ENCODE measurements at places on chromosomes 12 and 14.

DNA sequence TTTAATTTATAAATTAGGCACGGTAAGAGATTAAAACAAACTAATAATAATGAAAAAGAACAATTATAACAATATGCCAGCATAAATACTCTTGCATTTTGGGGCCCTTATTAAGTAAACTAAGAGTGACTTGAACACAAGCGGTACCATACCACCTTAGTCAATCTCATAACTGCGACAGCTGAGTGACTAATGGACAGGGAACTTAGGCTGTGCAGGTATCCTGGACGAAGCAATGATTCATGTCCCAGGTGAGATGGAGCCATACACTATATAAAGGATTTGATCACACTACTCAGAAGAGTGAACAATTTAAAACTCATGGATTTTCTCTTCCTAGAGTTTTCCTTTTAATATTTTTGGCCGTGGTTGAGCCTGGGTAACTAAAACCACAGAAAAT lies 4.3 kb downstream of the KLRC4 start:
- peak; percentile 30 for DNase-seq

- DNase-seq, result no peak
Observed at GRCh38 chr12:131090274-131091210, 136.8 kb downstream of the ADGRD1 start.

DNA sequence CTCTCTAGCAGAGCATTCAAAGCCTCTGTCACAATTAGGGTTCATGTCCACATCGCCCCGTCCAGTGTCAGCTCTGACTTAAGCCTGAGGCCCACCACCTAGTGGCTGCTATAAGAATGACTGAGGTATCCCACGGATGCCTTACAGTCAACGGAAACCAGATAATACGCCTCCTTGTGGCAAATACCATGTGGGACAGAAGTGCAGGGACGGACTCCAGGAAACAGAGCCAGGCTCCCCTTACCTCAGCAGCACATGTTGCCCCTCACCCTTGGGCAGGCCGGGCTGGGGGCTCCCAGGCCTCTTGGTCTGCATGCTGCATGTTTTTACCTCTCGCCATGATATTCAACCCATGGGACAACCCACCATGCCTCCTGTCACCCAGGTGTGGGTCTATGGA lies 86.3 kb downstream of the VWF start:
- peak; percentile 50 for DNase-seq

DNA sequence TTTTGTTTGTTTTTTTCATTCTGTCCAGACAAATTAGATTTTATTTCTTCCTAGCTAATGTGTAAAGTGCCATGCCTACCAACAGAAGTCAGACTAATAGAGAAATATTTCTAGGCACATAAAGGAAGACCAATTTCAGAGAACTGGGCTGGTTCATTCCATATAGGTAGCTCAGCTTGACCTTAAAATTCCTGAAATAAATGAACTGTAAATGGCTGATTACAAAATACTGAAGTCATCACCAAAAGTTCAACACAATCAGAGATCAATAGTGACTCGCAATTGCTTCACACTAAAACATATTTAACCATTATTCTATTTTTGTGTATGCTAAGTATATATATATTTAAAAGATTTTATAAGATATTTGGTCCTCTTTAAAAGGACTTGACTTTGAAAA lies 34.2 kb downstream of the PTPRB start:
- DNase-seq, result no peak

DNA sequence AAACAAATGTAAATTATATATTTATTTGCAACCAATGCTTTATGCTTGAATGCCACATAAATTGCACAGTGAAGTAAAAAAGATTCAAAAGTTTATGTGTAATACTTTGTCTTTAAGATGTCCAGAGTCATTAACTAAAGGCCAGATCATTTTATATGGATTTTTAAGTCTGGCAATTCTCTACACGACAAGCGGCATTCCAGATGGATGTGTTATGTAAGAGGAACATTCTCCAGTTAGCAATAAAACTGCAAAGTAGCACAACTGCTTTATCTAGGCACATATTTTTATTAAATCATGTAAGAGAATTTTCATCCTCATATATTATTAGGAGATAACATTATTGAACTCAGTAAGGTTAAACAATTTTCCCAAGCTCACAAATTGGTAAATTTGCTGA lies 1717.7 kb upstream of the SEL1L start:
- DNase-seq, result no peak

Measured in RWPE1 (cell line).